ENCODE measurements at places on chromosomes 1 and 21.

DNA sequence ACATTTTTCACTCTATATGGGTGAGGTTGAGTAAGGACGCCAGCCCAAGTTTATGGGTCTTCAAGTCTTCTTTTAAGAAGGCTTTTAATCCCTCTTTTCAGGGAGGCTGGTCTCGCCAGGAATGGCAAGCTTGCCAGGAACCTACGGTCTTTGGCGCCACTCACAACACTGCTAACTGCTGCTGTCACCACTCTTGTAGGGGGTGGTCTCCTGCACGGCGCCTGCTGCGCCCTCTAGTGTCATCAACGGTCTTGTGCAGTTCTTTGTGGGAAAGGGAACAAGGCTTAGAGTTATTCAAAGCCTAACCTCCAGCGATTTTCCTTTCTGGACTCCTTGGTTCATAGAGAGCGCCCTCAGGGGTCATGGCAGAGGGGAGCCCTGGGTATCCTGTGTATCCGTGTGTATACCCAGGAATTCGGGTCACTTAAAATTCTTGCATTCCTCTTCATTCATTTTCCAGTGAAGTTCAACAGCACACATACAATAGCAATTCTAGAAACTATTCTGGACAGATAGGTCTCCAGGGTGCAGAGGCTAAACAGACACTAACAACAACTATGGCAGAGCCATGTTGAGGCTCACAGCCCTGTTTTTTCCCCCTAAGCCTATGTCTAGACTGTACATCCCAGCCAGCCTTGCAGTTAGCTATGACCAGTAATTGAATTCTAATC is 392.8 kb upstream of the CAMK1G start:
- DNase-seq: no peak

DNA sequence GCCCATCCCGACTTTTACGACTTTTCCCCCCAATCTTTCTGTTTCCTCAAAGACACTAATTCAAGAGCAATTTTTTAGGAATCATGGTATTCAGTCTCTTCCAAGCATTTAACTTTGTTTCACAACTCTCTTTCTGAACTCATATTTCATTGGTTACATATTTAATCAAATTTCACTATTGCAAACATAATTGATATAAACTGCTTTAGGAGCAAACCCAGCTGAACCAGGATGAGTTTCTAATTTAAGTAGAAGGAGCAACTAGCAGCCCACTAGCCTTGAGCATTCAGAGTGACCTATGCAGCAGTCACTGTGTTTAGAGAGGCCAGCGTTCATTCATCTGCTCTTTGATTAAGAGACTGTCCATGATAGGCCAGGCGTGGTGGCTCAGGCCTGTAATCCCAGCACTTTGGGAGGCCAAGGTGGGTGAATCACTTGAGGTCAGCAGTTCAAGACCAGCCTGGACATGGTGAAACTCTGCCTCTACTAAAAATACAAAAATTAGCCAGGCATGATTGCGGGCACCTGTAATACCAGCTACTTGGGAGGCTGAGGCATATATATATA is 1.8 kb downstream of the CELA2B start:
- no peak for DNase-seq

GRCh38 chr21:44012474-44013379 is 618 bp downstream of the TRAPPC10 start:
- peak; percentile 72 for DNase-seq

- DNase-seq: no peak
Measured at GRCh38 chr1:94514095-94514727, 27.3 kb downstream of the F3 start.

DNA sequence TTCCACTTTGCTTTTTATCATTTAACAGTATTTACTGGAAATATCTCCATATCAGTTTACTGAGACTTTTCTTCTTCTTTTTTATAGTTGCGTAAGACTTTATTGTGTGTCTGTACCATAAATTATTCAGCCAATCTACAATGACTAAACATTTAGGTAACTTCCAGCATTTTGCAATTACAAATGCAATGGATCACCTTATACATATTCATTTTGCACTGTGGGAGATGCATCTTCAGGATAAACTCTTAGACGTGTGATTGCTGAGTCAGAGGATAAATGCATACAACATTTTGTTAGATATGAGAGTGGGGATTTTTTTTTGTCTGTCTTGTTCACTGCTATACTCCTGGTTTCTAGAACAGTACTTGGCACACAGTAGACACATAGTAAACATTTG is 95.7 kb upstream of the GCLM start:
- no peak for DNase-seq

DNA sequence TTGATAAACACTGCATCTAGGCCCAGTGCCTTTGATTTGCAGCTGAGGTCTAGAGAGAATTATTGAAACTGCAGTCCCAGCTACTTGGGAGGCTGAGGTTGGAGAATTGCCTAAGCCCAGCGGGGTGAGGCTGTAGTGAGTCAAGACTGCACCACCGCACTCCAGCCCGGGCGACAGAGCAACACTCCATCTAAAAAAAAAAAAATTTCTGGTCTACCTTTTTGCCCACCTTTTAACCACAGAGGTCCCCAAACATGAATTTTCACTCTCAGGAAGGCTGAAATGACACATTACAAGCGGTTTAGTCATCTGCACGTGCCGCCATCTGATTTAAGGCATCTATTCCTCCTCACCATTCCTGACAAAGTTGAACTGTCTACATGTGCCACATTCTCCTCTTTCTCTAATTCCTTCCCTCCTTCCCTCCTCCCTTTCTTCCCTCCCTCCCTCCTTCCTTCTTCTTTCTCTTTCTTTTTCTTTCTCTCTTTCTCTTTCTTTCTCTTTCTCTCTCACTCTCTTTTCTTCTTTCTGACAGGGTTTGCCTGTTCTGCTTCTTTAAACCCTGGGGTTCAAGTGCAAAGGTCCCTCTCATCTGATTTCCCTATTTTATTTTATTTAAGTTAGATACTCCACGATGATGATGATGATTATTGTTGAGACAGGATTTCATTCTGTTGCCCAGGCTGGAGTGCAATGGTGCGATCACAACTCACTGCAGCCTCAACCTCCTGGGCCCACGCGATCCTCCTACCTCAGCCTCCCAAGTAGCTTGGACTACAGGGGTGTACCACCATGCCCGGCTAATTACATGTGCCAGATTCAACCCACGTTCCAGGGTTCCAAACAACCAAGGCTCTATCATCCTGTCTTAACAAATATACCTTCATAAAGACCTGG is 3.0 kb upstream of the SOD1 start:
- DNase-seq: no peak

DNA sequence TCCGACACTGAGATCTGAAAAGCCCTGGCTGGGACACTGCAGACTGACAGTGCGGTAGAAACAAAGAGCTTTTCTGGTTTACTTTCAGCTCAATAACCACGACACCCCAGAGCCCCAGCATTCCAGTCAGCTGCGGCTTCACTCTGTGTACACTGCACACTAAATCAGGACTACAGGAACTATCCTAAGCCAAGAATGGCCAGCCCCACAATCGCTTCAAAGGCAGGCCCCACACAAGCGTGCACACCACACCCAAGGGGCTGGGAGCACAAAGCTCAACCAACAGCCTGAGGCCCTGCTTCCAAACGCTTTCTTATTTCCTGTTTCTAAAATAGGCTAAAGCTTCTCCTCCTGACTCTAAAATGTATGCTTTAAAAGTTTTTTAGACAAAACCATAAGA is 28.4 kb downstream of the URB1 start:
- no peak for DNase-seq

DNA sequence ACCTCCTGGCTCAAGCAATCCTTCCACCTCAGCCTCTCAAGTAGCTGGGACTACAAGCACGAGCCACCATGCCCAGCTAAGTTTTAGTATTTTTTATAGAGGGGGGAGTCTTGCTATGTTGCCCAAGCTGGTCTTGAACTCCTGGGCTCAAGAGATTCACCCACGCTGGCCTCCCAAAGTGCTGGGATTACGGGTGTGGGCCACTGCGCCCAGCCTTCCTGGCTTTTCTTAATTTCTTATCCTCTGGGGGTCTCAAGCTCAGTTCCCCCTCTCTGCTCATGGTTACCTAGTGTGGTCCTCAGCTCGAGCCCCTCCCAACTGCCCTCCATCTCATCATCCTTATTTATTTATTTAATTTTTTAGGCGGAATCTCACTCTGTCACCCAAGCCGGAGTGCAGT is 2.9 kb upstream of the RPL22 start:
- DNase-seq: no peak

DNA sequence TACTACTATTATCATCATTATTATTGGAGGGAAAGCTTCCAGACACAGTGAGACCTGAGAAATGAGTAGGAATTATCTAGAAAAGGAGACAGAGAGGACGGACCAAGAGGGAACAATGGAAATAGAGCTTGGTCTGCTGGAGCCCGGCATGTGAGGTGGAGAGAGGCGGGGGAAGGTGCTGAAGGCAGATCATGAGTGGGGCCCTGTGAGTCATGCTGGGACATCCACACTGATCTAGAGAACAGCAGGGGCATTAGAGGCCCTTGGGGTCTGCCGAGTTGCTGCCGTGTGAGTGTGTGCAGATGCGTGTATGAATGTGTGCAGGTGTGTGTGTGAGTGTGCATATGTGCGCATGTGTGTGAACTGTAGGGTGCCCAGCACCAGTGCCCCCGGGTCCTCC is 65.7 kb downstream of the TMCO4 start:
- no peak for DNase-seq

- DNase-seq: no peak
Measured at GRCh38 chr21:26025536-26026512, 144.7 kb downstream of the APP start.

- no peak for DNase-seq
Measured at GRCh38 chr1:14605945-14606344, 7.5 kb downstream of the KAZN start.

DNA sequence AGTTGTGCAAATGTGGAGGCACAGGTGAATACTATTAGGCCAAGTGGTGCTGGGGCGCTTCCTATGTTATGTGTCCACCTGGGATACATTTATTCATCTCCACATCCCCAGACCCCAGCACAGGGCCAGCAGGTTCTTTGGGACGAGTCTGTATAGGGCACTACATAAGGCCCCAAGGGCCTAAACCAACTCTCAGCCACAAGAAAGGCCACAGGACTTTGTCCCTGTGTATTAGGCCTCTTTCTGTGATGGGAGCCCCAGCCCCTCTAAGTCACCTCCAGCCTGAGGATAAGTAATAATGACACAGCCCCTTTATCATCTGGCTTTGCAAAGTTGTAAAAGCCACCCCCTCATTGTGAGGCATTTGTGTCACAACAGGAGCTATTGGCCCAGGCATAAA is 79.2 kb upstream of the CD1D start:
- DNase-seq: no peak

DNA sequence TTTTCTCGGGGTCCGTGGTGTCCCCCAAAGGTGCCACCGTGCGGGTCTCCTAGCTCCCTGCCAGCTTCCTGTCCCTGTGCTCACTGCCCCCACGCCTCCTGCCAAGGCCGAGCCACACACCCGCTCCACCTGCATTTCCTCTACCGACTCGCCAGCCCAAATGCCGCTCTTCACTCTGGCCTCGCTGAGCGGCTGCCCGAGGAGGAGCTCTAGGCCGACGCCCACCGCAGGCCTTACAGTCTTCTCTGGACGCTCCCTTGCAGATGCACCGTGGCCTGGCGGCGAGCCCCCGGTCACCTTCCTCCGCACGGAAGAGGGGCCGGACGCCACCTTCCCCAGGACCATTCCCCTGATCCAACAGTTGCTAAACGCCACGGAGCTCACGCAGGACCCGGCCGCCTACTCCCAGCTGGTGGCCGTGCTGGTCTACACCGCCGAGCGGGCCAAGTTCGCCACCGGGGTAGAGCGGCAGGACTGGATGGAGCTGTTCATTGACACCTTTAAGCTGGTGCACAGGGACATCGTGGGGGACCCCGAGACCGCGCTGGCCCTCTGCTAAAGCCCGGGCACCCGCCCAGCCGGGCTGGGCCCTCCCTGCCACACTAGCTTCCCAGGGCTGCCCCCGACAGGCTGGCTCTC is 26.3 kb downstream of the FTCD start:
- DNase-seq: no peak

DNA sequence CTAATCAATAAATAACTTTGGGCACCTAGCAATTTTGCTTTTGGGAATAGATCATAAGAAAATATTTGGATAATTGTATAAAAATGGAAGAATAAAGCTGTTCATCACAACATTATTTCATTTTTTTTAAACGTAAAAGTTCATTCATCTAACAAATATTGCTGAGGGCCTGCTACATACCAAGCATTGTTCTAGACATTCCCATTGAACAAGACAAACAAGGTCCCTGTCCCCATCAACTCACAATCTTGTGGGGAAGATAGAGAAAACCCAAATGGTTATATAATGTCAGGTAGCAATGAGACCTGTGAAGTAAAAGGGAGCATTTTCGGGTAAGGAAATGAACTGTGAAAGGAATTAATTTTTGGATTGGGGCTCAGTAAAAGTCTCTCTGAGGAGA is 54.0 kb upstream of the BEND5 start:
- no peak for DNase-seq

- DNase-seq: no peak
Measured at GRCh38 chr1:59570524-59570923, 244.2 kb upstream of the HOOK1 start.

GRCh38 chr1:199574950-199575349 is 452.6 kb upstream of the NR5A2 start:
- no peak for DNase-seq
